ENCODE measurements at places on chromosomes 7 and 10.

GRCh38 chr10:91908337-91909116 lies 759 bp downstream of the FGFBP3 start:
- DNase-seq, result peak; percentile 49

DNA sequence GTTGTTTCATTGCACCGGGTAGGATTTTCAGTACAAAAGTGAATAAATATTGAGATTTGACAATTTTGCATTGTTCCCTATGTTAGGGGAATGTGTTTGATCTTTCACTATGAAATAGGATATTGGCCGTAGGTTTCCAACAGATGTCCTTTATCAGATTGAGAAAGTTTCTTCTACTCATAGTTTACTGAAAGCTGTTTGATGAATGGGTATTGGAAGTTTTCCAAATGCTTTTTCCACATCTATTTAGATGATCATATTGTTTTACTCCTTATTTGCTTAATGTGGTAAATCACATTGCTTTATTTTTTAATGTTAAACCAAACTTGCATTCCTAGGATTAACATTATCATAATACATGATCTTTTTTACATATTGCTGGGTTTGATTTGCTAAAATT lies 177.9 kb upstream of the C7orf33 start:
- DNase-seq, result no peak

- DNase-seq, result no peak
Observed at GRCh38 chr7:8261711-8262695, at the start of gene ICA1. Gene ICA1, minus strand, starts transcription at chr7:8262167. Its CDS starts 26,241 bp downstream, at chr7:8235926.

DNA sequence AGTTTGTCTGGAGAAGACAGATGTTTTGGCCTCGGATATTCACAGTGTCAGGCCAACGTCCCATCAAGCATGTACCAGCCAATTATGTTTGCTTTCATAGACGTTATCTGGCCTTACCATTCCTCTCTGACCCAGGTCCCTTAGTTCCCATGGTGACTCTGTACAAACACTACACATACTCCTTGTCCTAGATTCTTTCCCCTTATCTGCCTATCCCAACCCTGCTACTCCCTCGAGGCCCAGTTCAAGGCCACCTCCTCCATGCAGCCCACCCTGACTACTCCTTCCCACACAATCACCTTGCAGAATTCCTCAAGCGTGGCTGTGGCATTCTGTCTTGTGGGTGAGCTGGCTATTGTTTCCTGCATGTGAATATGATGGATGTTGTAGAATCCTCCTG lies 155.2 kb downstream of the PRKAG2 start:
- DNase-seq, result no peak

DNA sequence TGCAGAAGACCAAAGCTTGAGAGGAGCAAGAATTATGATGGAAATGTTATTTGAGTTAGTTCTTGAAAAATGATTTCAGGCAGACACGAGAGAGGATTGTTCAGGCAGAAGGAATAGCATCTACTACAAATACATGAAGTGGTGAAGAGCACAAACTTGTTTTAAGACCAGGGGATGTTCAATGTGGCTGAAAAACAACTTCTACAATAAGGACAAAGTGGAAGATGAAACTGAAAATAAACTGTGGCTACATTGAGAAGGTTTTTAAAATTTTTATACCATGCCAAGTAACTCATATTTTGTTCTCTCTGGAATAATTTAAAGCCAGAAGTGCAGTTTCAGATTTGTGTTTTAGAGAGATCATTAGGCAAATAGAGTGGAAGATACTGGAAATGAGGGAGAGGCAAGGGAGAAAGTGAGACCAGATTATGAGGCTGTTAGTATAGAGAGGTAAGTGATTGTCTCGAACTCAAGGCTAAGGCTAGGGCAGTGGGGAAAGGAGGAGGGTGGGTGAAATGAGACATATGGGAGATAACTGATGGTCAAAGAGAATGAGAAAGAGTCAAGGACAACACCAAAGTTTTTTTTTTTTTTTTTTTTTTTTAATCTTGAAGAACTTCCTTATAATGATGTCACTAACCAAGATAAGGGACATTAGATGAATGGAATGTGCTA lies 115.4 kb downstream of the MDFIC start:
- DNase-seq, result no peak

DNA sequence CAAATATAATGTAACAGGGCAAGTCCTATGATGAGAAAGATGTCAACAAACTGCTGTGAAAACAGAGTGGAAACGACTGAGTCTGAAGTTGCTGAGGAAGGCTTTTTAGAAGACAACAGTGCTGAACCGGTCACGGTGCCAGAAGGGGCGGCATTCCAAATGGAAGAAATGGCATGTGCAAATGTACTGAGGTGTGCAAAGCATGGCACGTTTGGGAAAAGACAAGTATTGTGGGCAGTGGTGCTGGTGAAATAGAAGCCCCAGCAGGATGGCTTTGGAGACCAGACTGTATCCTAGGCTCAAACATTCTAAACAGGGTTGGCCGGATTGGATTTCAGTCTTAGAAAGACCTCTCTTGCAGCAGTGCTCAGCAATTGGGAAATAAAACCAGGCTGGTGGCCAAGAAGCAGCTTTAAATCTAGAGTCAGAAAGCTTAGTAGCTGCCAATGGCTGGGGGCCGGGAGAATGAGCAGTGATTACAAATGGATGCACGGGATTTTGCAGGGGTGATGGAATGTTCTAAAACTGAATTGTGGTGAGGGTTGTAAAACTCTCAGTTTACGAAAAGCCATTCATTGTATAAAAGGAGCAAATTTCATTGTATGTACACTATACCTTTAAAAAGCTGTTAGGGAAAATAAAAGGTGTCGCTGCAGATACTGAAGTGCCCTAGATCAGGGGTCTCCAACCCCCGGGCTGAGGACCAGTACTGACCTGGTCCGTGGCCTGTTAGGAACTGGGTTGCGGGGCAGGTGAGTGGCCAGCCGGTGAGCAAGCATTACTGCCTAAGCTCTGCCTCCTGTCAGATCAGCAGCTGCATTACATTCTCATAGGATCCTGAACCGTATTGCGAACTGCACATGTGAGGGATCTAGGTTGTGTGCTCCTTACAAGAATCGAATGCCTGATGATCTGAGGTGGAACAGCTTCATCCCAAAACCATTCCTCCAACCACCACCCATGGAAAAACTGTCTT lies 141.6 kb downstream of the HIBADH start:
- no peak for DNase-seq

- DNase-seq, result no peak
Observed at GRCh38 chr7:158747408-158747807, 42.8 kb upstream of the NCAPG2 start.

DNA sequence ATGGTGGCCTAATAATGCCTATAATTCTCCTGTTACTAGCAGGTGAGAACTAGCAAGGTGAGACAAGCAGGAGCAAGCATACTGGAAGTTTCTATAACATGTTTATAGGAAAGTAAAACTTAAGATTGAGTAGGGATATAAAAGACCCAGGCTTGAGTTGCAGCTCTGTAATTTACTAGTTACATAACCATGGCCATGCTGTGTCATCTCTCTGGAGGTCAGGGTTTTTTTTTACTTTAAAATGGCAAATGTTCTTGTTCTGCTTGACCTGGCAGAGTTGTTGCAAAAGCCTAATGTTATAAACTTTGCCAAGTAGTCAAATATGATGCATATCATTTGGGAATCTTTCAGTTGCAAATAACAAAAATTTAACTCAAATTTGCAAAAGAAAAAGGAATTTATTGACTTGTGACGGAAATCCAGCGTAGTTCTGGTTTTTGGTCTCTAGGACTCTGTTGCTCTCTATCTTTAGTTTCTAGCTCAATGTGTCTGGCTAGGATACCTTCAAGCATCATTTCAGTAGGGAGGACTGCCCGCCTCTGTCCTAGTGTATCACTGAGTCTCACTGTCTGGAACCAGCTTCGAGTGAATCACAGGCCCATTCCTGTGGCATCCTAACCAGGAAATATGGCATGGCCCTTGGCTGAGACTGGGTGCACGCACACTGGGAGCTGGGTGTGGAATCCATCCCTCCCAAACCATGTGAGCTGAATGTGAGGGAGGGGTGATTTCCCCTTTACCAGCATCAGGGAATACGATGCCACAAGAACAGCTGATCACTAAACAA lies 67.9 kb downstream of the ADAM22 start:
- no peak for DNase-seq

GRCh38 chr7:74627661-74628411 lies 29.7 kb upstream of the GTF2I start:
- no peak for DNase-seq

Data from stimulated activated CD4-positive, alpha-beta T cell treated with anti-CD3 and anti-CD28 coated beads, Interleukin-2, amount 100 ng/mL, for 4 hours (primary cell).